Adrenal gland (tissue), 19 donors: ENCODE measurements at places on chromosomes 3 and 15. TPM values are rescaled to one million over a fixed set of nuclear protein-coding genes. Genes with fewer than 3 reads are reported as not detected.
A peak's percentile ranks its signal among the peaks of the same experiment; 100 is the strongest.

The MORC1 gene
- total RNA-seq = not detected

The FEM1B gene
- total RNA-seq = 61.5 TPM

The KLHL25 gene
- total RNA-seq = 4.9 TPM

The DNAH12 gene
- total RNA-seq = 0.83 TPM

The LMAN1L gene
- total RNA-seq = 5.1 TPM

The IQCH gene
- total RNA-seq = 7.3 TPM

- no peak for DNase-seq
- H3K36me3 ChIP-seq = no peaks in the 10 kb centered on the region
- H3K27me3 ChIP-seq = no peaks in the 10 kb centered on the region
- H3K4me3 ChIP-seq = no peak overlapping the region
Observed at GRCh38 chr15:80494351-80494751, 90.2 kb downstream of the ARNT2 start.

- no peak for DNase-seq
- H3K36me3 ChIP-seq = no peaks in the 10 kb centered on the region
- no peaks in the 10 kb centered on the region for H3K27me3 ChIP-seq
Observed at GRCh38 chr3:100480081-100480480, 12.3 kb upstream of the TMEM45A start.

DNA sequence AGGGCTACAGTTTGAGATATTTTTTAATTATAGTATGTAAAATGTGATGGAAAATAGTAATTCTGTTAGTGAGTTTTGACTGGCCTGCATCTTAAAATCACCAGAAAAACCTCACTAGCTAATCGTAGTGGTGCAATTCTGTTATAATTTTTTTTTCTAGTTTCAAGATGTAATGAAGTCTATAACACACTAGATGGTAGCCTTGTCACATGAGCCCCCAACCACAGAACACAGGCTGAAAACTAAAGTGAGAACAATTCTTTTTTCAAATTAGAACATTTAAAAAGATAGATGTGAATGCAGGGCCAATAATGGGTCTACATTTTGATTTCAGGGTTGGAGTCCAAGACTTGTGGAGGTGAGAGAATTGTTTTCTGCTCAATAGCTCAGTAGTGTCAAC is 83.3 kb upstream of the KCNH8 start:
- H3K36me3 ChIP-seq = no peaks in the 10 kb centered on the region
- no peak overlapping the region for H3K27ac ChIP-seq
- H3K4me3 ChIP-seq = no peak overlapping the region
- H3K27me3 ChIP-seq = no peaks in the 10 kb centered on the region

GRCh38 chr15:98954411-98954810 is 53.2 kb downstream of the PGPEP1L start:
- H3K27ac ChIP-seq = peak overlapping the region; percentile 83
- H3K27me3 ChIP-seq = no peaks in the 10 kb centered on the region
- no peak overlapping the region for H3K4me3 ChIP-seq
- H3K4me1 ChIP-seq = peaks cover 29% of the 10 kb centered on the region
- no peaks in the 10 kb centered on the region for H3K36me3 ChIP-seq

DNA sequence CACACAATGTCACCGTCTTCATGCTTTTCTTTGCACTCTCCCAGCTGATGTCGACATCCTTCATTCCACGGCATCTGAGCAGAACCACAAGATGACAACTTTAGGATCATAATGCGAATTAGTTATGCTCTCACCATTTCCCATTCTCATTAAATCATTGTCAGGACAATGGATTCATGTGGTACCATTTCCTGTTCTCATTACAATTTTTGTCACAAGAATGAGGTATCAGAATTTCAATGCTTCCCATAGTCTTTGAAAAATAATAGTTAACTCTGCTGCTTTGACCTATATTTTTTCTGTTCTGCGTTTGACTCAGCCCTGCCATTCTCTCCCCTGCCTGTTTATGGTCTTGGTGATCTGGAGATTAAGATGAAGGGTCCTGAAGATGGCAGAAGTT is 175.7 kb upstream of the MDFIC2 start:
- no peak overlapping the region for H3K4me3 ChIP-seq
- no peak overlapping the region for H3K27ac ChIP-seq
- peaks cover 6% of the 10 kb centered on the region for H3K27me3 ChIP-seq

GRCh38 chr15:33963831-33964664 is 4.2 kb upstream of the CHRM5 start:
- no peak overlapping the region for H3K4me3 ChIP-seq
- H3K27me3 ChIP-seq = no peaks in the 10 kb centered on the region
- H3K36me3 ChIP-seq = no peaks in the 10 kb centered on the region
- peaks cover 7% of the 10 kb centered on the region for H3K4me1 ChIP-seq

DNA sequence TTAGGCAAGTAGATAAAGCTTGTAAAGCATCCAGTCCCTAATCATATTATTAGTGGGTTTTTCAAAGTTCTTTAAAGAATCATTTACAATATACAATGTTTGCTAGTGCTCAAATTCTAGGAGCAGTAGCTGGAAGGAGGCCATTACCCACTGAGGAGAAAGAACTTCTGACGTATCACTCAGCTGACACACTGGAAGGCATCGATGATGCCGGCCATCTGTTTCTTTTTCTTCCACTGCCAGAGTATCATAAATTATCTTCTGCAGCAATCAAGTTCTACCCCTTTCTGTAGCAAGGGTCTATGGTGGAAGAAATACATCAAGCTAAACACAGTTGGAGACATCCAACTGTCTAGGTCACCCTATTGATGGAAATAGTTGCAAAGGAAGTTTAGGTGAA is 243.2 kb upstream of the LRRN1 start:
- H3K27ac ChIP-seq = no peak overlapping the region
- no peaks in the 10 kb centered on the region for H3K4me1 ChIP-seq
- H3K36me3 ChIP-seq = no peaks in the 10 kb centered on the region
- H3K4me3 ChIP-seq = no peak overlapping the region
- no peaks in the 10 kb centered on the region for H3K27me3 ChIP-seq
- DNase-seq = no peak

GRCh38 chr15:94638183-94638582 is 406.8 kb downstream of the MCTP2 start:
- no peak for DNase-seq
- no peak overlapping the region for H3K4me3 ChIP-seq
- no peaks in the 10 kb centered on the region for H3K27me3 ChIP-seq
- H3K27ac ChIP-seq = no peak overlapping the region

- H3K36me3 ChIP-seq = no peaks in the 10 kb centered on the region
- no peak overlapping the region for H3K4me3 ChIP-seq
- no peaks in the 10 kb centered on the region for H3K4me1 ChIP-seq
- H3K27ac ChIP-seq = no peak overlapping the region
- H3K27me3 ChIP-seq = no peaks in the 10 kb centered on the region
- peak; percentile 91 for DNase-seq
Observed at GRCh38 chr3:44323341-44323955, 15.1 kb upstream of the TCAIM start.

DNA sequence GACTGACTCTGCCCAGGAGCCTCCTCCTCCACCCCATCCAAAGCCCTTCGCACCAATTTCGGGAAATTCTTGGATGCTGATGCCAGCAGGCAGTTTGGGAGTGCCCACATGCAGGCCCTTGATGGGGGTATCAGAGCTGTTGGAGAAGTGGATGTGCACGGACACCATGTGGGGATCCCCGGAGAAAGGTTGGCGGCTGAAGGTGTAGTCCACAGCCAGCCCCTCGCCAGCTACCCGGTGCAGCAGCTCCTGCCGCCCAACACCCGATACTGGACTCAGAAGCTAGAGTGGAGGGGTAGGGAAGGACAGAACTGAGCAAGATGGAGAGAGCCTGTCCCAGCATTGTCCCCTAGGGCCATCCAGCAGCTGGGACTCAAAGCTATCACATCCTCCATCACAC is 15.5 kb upstream of the CPEB1 start:
- no peaks in the 10 kb centered on the region for H3K36me3 ChIP-seq
- no peak for DNase-seq
- H3K27me3 ChIP-seq = no peaks in the 10 kb centered on the region
- H3K4me3 ChIP-seq = no peak overlapping the region
- no peak overlapping the region for H3K27ac ChIP-seq

DNA sequence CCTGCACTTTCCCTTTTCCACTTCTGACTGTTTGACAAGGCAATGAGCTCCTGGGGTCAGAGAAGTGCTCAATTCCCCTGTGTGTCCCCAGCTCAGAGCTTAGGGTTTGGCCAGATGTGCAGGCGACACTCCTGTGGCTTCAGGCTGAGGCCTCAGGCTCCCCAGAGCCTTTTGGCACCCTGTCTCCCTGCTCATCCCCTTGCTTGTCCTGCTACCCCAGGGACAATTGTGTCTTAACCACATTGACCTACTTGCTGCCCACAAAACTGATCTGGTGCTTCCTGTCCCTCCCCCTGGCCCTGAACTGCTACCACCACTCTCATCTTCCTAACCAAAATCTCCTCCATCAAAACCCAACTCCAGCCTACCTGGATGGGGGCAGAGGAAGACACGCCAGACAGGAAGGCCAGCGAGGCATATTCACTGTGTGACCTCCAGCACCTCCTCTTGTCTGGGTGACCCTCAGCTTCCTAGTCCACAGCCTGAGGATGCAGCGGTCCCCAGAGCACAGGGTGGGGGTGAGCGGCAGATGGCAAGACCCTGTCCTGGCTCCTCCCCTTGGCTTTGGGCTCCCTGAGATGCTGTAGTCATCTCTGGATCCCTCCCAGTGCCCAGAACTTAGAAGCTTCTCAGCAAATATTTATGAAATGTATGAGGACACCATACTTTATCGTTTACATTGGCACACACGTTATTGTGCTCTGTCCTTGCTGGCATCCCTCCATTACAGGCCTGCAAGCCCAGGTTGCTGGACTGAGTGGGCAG is 98.9 kb upstream of the SLC6A6 start:
- H3K4me1 ChIP-seq = peaks cover 12% of the 10 kb centered on the region
- no peaks in the 10 kb centered on the region for H3K27me3 ChIP-seq
- no peak overlapping the region for H3K27ac ChIP-seq
- no peaks in the 10 kb centered on the region for H3K36me3 ChIP-seq

DNA sequence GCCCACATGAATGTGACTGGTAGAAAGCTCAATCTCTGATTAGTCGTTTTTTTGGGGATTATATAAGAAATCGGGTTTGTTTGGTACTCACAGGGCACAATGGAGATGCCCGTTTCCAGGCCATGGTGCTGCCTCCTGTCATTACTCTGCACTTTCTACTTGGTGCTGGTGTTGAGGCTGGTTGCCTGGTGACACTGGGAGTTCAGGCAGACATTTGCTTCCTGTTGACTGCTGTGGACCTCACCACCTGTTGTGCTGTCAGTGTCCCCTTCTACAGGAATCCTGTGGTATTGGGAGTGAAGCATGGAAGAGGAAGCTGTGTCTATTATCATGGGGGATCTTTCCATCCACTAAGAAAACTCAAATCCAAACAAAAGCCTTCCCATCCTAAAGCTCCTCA is 227.2 kb upstream of the TBL1XR1 start:
- H3K4me1 ChIP-seq = no peaks in the 10 kb centered on the region
- H3K4me3 ChIP-seq = no peak overlapping the region
- no peaks in the 10 kb centered on the region for H3K27me3 ChIP-seq
